Frontal cortex (tissue), 4 donors: ENCODE measurements at places on chromosomes 4 and X. TPM values are rescaled to one million over a fixed set of nuclear protein-coding genes. Genes with fewer than 3 reads are reported as not detected.
A peak's percentile ranks its signal among the peaks of the same experiment; 100 is the strongest.

- no peak for DNase-seq
Measured at GRCh38 chr4:74428276-74428675, 16.7 kb upstream of the AREG start.

DNA sequence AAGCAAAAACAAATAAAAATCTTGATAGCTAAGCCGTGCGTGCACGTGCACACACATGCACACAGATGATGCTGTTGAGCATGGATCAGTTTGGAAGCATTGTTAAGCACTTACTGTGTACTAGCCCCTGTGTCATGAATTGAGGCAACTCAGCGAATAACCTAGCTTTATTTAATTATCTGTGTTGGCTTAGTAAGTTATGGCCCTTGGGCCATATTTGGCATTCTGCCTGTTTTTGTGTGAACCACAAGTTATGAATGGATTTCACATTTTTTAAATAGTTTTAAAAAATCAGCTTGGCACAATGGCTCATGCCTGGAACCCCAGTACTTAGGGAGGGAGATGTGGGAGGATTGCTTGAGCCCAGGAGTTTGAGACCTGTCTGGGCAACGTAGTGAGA is 113.6 kb upstream of the CBLL2 start:
- DNase-seq: no peak

DNA sequence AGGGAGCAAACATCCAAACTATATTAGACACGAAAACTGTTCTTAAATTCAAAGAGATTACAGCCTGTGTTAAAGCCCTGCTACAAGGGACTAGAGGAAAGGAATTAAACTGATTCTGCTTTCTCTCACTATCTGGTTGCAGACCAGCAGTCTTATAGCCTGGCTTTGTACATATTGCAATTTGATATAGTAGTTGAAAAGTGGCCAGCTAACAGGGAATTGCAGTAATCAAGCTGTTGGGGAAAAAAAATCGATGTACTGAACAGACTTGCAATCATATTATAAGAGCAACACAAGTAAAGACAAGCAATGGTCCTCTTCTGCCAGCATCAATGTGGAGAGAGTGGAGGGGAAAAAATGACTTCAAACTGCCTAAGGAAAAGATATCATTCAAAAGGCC is 364.4 kb upstream of the EPHA5 start:
- no peak for DNase-seq

DNA sequence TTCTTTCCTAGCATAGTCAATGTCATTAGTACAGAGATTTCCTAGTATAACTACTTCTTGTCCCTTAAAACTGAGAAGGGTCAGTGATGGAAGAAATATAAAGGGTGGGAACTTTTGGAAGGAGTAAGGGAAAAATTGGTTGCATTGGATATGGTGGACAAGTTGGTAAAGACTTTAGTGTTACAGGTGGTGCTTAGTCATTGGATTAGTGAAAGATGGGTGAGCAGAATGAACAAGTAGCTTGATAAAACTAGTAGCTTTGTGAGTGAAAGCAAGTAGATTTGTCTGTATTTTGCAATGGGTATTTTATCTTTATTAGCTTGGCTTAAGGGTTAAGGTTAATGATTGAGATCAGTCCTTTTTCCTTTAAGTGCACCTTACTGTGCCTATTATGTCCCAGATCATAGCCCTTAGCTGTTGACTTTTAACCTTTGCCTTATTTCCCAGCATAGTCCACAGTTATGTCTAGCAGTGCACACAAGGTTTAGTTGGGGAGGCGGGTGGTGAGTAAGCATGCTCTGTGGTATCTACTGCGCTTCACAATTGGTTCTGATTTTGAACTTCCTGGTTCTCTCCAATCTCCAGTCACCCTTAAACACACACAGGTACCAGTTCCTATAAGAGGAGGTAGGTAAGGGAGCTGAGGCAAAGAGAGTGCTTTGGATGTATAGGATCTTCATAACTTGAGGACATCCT is 9.5 kb downstream of the WDR44 start:
- no peak for DNase-seq

DNA sequence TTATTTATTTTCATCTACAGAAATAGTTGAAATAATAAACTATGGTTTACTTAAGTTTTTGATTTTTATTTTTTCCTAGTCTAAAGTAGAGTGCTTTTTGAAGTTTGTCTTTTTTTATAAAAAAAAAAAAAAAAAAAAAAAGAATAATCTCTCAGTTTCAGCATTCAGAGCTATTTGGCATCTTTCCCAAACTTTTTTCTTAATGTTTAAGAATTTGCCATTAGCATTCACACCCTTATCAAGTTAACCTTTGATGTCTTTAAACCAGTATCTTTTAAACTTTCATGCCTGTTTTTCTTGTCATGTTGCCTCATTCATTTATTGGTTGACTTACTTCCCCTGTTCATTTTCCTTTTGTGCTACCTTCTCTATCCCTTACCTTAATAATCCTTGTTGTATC is 60.9 kb upstream of the FHDC1 start:
- DNase-seq: no peak

- DNase-seq: peak; percentile 39
Measured at GRCh38 chr4:190020790-190021717, 6.0 kb downstream of the FRG2 start.

- DNase-seq: no peak
Measured at GRCh38 chr4:23654791-23655190, 235.1 kb downstream of the PPARGC1A start.

- DNase-seq: no peak
Measured at GRCh38 chr4:159563257-159563656, 460.4 kb downstream of the RAPGEF2 start.

- no peak for DNase-seq
Measured at GRCh38 chr4:126752126-126752525, 880.6 kb upstream of the INTU start.

DNA sequence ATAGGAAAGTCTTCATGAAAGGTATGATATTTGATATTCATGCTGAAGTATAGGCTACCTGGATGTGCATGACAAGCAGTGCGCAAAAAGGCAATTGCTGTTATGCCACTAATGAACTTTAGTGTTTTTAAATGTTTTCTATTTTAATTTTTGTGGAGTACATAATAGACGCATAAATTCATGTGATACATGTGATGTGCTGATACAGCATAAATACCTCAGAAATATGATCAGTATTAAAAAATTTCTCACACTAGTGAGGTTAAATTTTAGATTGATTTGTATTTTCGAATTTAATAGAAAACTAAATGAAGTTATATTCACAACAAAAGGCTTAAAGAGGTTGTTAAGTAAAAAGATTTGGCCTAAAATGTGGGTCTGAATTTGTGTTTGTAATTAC is 2.2 kb downstream of the UGT2A1 start:
- DNase-seq: no peak

Gene FAM156B
- 22.0 TPM for total RNA-seq

Gene GC
- total RNA-seq: not detected

DNA sequence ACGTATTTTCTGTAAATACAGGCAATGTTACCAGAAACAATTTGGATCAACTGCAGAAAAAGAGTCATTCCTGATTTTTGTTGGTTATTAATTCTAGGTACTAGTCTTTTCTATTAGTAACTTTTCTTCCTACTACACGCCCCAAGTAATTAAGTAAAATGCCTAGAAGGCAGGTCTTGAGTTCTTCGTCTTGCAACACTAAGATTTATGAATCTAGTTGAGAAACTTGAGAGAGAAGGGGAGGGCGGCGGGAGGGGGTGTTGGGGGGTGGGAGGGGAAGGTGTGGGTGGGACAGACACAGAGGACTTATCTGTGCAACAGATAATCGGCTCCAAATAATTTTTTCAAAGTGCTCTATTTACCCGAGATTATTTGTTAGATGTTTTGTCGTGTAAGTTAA is 3.0 kb downstream of the RAP2C start:
- no peak for DNase-seq

Gene MAGEA4
- not detected for total RNA-seq

- DNase-seq: no peak
Measured at GRCh38 chr4:170111546-170111945, 21.8 kb upstream of the AADAT start.

- no peak for DNase-seq
Measured at GRCh38 chrX:38864165-38864564, 62.9 kb downstream of the MID1IP1 start.

- DNase-seq: no peak
Measured at GRCh38 chr4:124044867-124045266, 648.3 kb downstream of the SPRY1 start.

- no peak for DNase-seq
Measured at GRCh38 chr4:4974727-4975126, 44.5 kb downstream of the CYTL1 start.

Gene CT47A7
- not detected for total RNA-seq

- DNase-seq: no peak
Measured at GRCh38 chrX:23766650-23767551, 16.1 kb upstream of the SAT1 start.

Gene FAM133A
- total RNA-seq: 2.4 TPM

Gene CT45A1
- total RNA-seq: not detected

DNA sequence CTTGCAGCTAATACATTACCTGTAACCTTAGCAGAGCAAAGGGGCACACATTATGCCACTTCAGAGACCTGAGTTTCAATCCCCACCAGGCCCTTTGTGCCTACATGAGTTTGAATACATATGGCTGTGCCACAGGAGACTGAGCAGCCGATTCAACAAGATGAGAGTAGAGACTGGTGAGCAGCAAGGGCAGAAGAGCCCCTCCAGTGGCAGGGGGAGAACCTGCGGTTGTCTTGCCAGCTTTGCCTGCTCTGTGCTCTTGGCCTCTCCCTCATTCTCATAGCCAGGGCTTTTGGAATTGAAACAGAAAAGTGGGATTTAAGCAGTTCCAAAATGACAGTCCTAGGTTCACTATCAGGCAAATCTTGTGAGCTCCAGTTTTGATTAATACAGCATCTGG is 52.3 kb upstream of the CLNK start:
- no peak for DNase-seq

Gene STPG2
- total RNA-seq: 7.3 TPM

- no peak for DNase-seq
Measured at GRCh38 chrX:113059714-113060113, 219.1 kb upstream of the AMOT start.

Gene DCAF8L2
- not detected for total RNA-seq

Gene ARMCX1
- total RNA-seq: 120 TPM

Gene CCDC158
- total RNA-seq: 6.1 TPM

- DNase-seq: no peak
Measured at GRCh38 chrX:331825-332495, 13.4 kb upstream of the GTPBP6 start.

Gene LRP2BP
- 6.1 TPM for total RNA-seq

DNA sequence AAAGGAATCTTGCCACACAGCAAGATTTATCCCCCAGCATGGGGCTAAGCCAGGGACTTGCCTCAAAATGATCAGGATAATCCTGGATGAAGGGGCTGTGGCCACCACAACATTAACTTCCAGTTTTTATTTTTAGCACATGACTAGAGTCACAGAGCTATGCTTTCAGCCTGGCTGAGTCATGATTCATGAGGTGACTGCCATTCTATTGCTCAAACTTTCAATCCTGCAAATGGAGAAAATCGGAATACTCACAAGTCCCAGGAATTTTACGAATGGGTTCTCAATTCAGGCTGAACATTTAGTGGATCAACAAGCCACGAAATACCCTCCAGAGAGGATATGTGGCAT is 70.7 kb upstream of the HPGD start:
- no peak for DNase-seq

Gene SUPT20HL1
- total RNA-seq: not detected

DNA sequence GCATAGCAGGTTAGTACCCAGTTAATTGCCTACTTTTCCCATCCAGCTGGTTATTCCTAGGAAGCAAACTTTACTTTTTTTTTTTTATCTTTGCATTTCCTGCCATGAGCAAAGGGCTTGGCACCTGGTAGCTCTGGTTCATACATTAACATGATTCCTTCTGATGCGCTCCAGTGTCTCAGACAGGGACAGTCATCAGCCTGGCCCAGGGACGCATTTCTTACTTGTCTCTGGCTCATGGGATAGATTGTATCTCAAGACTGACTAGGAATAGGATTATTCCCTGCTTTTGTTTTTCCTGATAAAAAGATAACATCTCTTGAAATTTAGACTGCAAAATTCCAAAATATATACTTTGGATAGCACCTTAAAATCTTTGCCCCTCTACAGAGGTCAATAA is 571.5 kb upstream of the TENM3 start:
- no peak for DNase-seq

DNA sequence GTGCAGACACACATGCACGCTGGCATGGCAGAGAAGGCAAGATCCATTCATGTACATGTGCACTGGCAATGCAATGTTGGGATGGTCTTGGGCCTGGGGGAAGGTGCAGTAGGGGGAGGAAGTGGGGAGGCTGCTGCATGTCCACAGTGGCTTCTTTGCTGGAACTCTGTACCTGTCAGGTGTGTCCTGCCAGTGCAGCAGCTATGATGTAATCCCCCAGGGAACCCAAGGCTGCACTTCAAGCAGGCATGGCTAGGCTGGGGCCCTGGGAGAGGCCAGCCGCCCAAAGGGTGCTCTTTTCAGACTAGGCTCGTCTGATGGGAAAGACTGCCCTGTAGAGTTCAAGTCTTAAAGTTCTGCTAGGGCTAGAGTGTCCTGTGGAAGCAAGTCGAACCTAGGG is 1304.0 kb downstream of the FAM133A start:
- DNase-seq: no peak

DNA sequence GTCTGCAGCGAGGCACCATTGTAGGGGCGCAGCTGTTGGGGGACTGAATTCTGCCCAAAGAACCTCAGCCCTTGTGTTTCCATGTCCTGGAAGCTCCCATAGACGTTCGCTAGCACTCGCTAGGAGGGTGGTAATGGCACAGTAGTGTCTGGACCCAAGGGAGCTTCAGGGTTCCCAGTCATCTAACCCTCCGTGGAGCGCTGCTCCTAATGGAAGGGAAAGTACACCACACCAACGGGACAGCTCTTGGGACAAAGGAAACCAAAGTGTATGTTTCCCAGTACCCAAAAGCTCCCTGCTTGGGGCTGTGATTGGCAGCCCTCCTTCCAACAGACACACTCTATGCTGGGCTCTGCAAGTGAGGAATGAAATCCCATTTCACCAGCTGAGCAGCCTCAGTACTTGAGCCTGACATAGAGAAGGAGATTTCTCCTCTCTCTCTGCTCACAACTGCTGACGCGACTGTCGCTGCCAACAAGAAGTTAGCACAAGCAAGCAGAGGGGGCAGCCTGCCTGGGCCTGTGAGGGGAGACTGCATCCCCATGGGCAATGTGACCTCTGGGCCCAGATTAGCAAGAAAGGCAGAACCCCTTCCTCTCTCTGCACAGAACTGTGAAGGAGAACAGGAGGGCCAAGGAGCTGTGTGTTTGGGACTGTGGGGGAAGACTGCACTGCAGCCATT is 67.6 kb upstream of the SMARCAD1 start:
- no peak for DNase-seq

GRCh38 chrX:75155827-75156525 is at the start of gene ABCB7:
Gene ABCB7 (minus strand): TSS chrX:75156283. CDS start chrX:75156272, 11 bp downstream.
- DNase-seq: peak; percentile 28

Gene KLB
- total RNA-seq: under 0.01 TPM

DNA sequence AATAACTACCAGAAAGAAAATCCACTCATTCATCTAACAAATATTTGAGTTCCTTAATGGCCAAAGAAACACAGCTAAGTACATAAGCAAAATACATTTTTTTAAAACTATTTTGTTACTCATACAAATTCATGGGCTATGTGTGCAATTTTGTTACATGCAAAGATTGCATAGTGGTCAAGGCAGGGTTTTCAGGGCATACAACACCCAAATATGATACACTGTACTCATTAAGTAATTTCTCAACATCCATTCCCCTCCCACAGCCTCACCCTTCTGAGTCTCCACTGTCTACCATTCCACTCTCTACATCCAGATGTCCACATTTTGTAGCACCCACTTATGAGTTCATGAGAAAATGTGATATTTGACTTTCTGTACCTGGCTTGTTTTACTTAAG is 58.2 kb downstream of the BRWD3 start:
- DNase-seq: no peak
